NCI-H524 treated with DMSO at 0.1 percent for 48 hours (cell line): ENCODE measurements at places on chromosomes 6 and 20.

GRCh38 chr6:117607511-117607910 lies 5.2 kb upstream of the GOPC start:
- DNase-seq, result no peak

GRCh38 chr20:4978050-4978918 lies 23.0 kb downstream of the SLC23A2 start:
- no peak for DNase-seq

GRCh38 chr20:10462516-10462915 lies 27.4 kb downstream of the SLX4IP start:
- DNase-seq, result no peak

DNA sequence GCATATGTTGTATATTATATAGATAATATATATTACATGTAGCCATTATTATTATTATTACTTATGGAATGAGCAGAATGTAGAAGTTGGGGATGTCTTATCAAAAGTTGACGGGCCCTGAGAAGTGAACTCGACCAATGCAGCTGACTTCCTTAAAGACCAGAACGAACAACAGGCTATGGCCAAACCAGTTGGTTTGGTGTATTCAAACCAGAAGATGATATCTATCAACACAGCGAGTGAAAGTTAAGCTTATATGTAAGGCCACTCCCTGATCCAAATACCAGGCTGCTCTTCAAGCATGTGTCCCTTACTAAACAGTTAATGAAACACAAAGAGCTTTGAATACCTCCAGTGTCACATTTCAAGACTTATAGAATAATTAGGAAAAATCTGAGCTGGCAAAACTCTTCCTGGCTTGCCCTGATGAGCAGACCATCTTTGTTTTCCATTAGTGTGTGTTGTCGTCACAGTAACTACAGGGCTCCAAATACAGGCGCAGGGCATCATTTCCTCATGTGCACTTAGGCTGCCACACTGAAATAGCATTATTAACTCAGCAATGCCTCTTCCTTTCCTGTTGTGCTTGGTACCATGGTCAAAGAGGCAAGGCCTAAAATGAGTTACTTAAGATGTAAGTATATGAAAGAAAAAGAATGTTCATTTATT lies 6.6 kb downstream of the FILIP1 start:
- DNase-seq, result no peak

- DNase-seq, result no peak
These were observed 110.3 kb upstream of the EYA4 start for GRCh38 chr6:133130863-133131262.

- DNase-seq, result no peak
These were observed at the start of gene SPATS1 for GRCh38 chr6:44342489-44342888. SPATS1 (plus strand) TSS chr6:44342650; CDS start chr6:44343096, 446 bp downstream.

DNA sequence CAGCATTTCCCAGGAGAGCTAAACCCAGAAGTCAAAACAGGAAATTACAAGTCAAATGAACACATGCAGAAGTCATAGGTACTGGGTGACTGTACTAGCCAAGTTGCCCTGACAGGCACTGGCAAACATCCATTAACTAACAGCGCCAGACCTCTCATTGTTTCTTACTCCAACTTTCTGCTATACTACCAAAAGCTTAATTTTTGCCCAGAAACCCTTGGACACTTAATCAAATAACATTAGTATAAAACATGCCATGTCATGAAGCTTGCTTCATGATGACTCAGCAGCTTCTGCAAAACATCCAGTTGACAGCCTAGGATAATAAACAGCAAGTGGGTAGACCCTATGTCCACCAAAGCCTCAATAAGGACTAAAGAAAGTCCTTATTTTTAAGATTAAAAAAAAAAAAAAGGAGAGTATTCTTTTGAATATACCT lies 3.5 kb downstream of the NUP153 start:
- no peak for DNase-seq

GRCh38 chr6:130507666-130508028 lies 141.8 kb downstream of the TMEM200A start:
- no peak for DNase-seq

- DNase-seq, result no peak
These were observed 45.4 kb downstream of the MKKS start for GRCh38 chr20:10388597-10388996.

DNA sequence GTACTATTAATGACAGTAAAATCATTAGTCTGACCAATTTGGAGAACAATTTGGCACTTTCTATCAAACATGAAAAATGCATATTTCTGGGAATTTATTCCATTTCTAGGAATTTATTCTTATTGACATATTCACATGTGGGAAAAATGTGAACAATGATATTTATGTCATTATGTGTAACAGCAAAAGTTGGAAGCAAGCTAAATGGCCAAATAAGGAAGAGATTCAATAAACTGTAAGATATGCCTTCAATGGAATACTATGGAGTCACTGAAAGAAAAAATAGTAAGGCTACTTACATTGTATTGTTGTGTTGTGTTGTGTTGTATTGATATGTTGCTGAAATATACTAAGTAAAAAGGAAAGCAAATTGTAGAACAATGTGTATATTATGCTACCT lies 100.5 kb upstream of the EDN1 start:
- DNase-seq, result no peak

- no peak for DNase-seq
These were observed 2.8 kb downstream of the CYP24A1 start for GRCh38 chr20:54170963-54171362.

DNA sequence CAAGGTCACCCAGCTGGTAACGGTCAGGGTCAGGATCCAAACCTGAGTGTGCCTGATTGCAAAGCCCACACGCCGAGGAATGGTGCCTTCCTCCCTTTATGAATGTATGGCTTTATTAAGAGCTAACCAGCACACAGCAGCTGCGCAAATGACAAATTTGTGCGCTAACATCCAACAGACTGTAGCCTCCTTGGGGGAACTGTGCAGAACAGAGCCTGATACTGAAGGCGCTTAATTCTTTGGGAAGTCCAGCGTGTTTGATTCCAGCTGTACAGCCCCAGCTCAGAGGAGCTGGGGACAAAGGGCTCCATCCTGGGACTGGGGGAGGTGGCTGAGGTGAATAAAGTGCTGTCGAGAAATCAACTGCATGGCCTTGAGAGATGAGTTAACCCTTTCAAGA lies 75.7 kb upstream of the JARID2 start:
- DNase-seq, result no peak

DNA sequence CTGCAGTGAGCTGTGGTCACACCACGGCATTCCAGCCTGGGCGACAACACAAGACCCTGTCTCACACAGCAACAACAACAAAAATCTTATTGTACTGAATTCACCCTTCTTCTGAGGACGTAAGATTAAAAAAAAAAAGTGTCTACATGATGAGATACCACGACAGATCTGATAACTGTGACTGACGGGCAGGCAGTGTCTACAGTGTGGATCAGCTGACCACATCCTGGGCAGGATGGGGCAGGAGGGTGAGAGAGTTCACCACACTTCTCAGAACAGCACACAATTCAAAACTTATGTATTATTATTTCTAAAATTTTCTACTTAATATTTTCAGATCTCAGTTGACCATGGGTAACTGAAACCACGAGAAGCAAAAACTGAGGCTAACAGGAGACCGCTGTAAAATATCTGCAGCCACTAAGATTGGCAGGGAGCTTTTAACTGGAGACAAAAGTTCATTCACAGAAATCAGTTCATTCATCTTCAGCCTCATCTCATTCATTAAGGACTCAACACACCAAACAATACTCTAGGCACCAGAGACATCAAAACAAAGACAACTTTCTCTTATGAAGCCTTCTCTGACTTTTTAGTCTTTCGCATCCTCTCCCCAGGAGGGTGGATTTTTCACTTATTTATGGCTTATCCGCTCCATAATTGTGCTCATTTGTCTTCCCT lies 15.7 kb upstream of the NHSL1 start:
- no peak for DNase-seq

DNA sequence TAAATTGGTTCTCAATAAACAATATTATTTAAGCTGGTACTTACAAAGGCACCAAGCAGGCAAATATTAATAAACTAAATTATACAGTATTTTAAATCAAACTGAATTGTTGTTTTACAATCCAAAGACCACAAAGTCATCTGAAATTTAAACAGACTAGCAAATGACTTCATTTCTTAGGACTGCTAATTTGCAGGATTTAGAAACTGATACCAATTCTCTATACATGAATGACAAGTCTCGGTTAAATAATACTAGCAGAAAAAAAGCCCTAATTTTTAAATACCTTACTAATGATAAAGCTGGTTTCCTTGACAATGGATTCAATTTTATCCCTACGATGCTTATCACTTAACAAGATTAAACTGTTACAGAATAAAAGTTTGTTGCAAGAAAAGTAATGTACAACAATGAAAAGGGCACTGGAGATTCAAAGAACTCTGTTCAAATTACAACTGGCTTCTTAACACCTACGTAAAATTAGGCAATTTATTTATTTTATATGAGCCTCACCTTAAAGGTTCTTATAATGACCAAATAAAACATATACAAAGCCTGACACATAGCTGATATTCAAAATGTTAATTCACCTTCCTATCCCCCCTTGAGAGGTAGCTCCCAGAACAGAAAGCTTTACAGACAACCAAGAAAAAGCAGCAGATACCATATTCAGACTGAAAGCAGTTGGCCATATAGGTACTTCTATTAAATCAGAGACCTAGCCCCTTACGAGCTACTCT lies 33.1 kb downstream of the HBS1L start:
- no peak for DNase-seq

- no peak for DNase-seq
These were observed 200.5 kb upstream of the PCSK2 start for GRCh38 chr20:17026346-17026745.

GRCh38 chr6:84052204-84052882 lies 18.8 kb downstream of the MRAP2 start:
- DNase-seq, result no peak

- DNase-seq, result no peak
These were observed 426.8 kb upstream of the SOX4 start for GRCh38 chr6:21166754-21167153.

DNA sequence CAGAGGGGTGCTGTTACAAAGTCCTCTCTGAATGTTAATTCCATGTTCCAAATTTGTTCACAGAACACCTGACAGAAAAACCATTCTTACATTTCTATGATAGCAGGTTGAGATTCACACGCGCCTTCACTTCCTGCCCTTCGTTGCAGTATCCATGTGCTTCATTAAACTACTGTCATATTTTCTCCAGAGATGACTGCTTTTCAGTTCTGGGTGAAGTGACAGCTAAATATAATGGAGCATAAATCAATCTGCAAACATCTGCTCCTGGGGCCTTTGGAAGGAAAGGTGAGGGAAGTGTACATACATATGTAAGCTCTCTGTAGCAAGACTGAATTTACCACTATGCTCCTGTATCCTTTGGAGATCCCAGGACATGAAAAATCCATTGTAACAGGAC lies 750.2 kb downstream of the HDGFL1 start:
- no peak for DNase-seq

DNA sequence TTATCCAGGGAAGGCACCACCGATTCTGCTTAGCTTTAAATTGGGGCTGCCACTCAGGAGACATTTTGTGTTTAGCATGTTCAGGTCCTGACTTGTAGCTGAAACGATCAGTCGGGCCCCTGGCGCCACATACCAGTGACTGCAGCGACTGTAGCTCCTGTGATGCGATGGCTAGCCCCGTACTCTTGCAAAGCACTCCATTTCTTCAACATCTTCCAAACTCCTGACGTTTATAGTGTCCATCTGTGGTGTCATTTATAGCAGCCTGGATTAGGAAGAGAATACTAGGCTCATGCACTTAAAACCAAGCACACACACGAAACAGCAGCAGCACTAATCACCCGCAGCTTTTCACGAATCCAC lies 13.0 kb downstream of the POU3F2 start:
- no peak for DNase-seq

GRCh38 chr6:167951781-167952511 lies 45.5 kb upstream of the KIF25 start:
- no peak for DNase-seq
